Activated CD4-positive, alpha-beta T cell treated with anti-CD3 and anti-CD28 coated beads for 36 hours (primary cell): ENCODE measurements at places on chromosomes 1 and 21. TPM values are rescaled to one million over a fixed set of nuclear protein-coding genes. Genes with fewer than 3 reads are reported as not detected.
A peak's percentile ranks its signal among the peaks of the same experiment; 100 is the strongest.

DNA sequence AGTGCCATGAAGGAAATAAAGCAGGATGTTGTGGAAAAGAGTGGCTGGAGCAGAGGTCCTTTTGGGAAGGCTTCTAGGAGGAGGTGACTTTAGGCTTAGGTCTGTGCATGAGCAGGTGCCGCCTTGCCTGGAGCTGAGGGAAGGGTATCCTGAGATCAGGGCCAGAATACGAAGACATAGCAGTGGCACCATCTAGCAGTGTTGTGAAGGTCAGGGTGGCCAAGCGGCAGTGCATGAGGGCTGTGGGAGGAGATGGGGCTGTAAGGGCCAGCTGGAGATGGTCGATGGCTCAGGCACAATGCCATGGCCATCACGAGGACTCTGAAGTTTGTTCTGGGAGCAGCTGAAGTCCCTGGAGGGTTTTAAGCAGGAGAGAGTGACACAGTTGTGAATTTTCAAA is 219.5 kb downstream of the PTPRU start:
- H3K4me3 ChIP-seq, result no peak overlapping the region
- H3K27ac ChIP-seq, result no peak overlapping the region
- DNase-seq, result no peak
- no peaks in the 10 kb centered on the region for H3K36me3 ChIP-seq

GRCh38 chr1:189859385-189859977 is 618.2 kb downstream of the BRINP3 start:
- DNase-seq, result peak; percentile 58
- no peaks in the 10 kb centered on the region for H3K4me1 ChIP-seq
- H3K27me3 ChIP-seq, result no peaks in the 10 kb centered on the region
- H3K36me3 ChIP-seq, result no peaks in the 10 kb centered on the region
- H3K27ac ChIP-seq, result no peak overlapping the region

GRCh38 chr1:193448682-193449461 is 262.5 kb upstream of the B3GALT2 start:
- no peaks in the 10 kb centered on the region for H3K36me3 ChIP-seq
- peaks cover 15% of the 10 kb centered on the region for H3K4me1 ChIP-seq
- no peak overlapping the region for H3K4me3 ChIP-seq
- DNase-seq, result peak; percentile 25

DNA sequence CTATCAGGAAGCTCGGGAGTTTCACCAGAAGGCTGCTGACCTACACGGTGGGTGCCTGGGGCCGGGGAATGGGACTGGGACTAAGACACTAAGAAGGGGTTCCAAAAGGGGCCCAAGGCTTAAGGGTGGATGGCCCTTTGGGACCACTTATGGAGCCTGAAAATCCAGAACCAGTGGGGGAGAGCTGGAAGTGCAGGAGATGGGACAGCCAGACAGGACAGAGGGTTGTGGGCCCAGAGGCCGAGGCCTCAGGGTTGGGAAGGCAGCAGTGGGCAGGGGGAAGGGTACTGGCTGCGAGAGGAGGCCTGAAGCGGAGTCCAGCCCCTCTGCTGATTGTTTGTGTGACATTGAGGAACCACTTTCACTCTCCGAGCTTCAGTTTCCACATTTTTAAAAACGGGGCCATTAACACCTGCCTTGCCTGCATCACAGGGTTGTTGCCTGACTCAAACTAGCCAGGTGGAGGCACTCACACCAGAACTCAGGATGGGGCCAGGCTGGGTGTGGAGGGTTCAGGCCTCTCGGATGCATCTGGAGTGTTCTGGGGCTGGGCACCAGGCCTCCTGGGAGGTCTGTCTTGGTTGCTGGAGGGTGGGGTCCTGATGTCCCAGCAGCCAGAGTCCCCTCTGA is 3.0 kb downstream of the TTC24 start:
- H3K36me3 ChIP-seq, result peaks cover 1% of the 10 kb centered on the region
- peak; percentile 71 for DNase-seq

Gene KCTD3
- 4.2 TPM for total RNA-seq

Gene TEDDM1
- not detected for total RNA-seq
